ENCODE measurements at places on chromosomes 3 and 15.

GRCh38 chr15:92069308-92070250, 216.1 kb downstream of the SLCO3A1 start:
- H3K27ac ChIP-seq: no peak overlapping the region
- peak; percentile 74 for DNase-seq
- peaks cover 31% of the 10 kb centered on the region for H3K27me3 ChIP-seq
- H3K36me3 ChIP-seq: no peaks in the 10 kb centered on the region
- H3K4me1 ChIP-seq: no peaks in the 10 kb centered on the region

DNA sequence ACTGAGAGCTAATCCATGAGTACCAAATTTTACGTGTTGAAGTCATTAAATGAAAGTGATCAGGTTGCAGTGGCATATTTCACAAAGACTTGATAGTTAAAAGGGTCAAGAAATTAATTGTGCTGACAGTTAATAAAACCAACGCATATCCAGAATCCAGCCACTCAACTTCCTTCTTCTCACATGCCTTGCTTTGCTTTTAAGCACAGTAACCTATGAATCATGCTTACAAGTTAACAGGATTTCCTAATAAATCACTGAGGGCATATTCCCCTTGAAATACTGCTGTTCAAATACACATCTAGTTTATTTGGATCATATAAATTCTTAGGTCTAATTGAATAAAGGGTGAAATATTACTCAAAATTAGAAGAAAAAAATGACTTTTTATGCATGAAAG, 801.5 kb upstream of the EPHA6 start:
- peak; percentile 21 for DNase-seq
- no peak overlapping the region for H3K27ac ChIP-seq
- no peaks in the 10 kb centered on the region for H3K4me1 ChIP-seq
- H3K36me3 ChIP-seq: no peaks in the 10 kb centered on the region

GRCh38 chr3:72666447-72666755, 181.8 kb downstream of the SHQ1 start:
- peaks cover 5% of the 10 kb centered on the region for H3K4me1 ChIP-seq
- H3K27ac ChIP-seq: no peak overlapping the region
- no peaks in the 10 kb centered on the region for H3K36me3 ChIP-seq

- no peaks in the 10 kb centered on the region for H3K27me3 ChIP-seq
- no peaks in the 10 kb centered on the region for H3K36me3 ChIP-seq
- no peak overlapping the region for H3K4me3 ChIP-seq
- no peak overlapping the region for H3K27ac ChIP-seq
- no peak for DNase-seq
These were observed 103.7 kb downstream of the IQSEC1 start for GRCh38 chr3:12969486-12969885.

- no peaks in the 10 kb centered on the region for H3K27me3 ChIP-seq
- H3K27ac ChIP-seq: no peak overlapping the region
- H3K4me3 ChIP-seq: no peak overlapping the region
These were observed 4.1 kb upstream of the HEXA start for GRCh38 chr15:72379856-72380430.

DNA sequence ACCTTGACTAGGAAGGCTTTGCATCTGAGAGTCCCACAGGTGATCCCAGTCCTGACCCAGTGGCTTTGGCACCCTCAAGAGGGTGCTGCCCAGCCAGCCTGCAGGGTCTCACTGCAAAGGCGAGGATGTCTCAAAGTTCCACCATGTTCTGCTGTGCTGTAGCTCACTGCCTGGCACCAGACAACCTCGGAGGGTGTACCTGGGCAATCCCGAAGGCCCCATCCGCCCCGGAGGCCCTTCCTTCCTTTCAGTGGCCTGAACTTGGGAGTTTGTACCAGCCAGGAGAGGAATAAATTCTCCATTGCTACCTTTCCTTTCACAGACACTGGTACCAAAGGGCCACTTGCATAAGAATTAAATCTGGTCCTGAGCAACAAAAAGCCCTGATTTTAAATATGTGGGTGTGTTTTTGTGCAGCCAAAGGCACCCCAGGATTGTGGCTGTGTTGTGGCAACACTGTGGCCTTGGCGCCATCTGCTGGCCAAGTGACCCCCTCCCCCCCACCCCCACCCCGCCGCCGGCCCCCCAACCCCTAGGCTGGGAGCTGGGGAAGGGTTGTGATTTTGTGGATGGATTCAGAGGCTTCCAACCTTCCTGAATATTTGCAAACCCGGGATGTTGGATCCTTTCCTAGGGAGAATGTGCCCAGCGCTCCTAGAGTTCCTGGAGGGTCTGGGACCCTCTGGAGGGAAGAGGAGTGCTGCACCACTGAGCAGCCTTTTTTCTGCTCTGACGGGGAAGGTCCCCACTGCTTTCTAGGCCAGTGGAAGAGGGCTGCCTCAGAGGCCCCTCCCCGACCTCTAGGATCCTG, 9.7 kb upstream of the PTPN23 start:
- H3K36me3 ChIP-seq: no peaks in the 10 kb centered on the region
- no peaks in the 10 kb centered on the region for H3K4me1 ChIP-seq
- no peak overlapping the region for H3K27ac ChIP-seq
- no peak for DNase-seq
- H3K27me3 ChIP-seq: no peaks in the 10 kb centered on the region

DNA sequence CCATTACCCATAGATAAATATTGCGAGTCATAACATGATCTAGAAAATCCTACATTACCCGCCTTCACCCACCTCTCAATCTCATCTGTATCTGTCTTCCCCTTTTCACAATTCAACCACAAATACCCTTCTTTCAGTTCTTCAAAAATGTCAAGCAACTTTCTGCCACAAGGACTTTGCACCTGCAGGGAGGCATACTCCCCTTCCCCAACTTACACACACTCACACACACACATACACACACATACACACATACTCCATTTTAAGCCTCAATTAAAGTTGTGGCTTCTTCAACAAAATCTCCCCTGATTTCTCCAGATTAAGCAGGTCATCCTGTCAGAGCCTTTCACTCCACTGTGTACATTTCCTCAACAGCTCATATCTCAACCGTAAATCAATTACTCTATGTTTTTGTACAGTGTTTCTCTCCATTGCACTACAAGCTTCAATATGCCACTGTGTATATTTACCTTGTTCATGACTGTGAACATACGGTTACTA, 33.1 kb upstream of the CCDC50 start:
- no peaks in the 10 kb centered on the region for H3K4me1 ChIP-seq
- no peak for DNase-seq
- no peak overlapping the region for H3K4me3 ChIP-seq
- H3K36me3 ChIP-seq: no peaks in the 10 kb centered on the region
- no peaks in the 10 kb centered on the region for H3K27me3 ChIP-seq

DNA sequence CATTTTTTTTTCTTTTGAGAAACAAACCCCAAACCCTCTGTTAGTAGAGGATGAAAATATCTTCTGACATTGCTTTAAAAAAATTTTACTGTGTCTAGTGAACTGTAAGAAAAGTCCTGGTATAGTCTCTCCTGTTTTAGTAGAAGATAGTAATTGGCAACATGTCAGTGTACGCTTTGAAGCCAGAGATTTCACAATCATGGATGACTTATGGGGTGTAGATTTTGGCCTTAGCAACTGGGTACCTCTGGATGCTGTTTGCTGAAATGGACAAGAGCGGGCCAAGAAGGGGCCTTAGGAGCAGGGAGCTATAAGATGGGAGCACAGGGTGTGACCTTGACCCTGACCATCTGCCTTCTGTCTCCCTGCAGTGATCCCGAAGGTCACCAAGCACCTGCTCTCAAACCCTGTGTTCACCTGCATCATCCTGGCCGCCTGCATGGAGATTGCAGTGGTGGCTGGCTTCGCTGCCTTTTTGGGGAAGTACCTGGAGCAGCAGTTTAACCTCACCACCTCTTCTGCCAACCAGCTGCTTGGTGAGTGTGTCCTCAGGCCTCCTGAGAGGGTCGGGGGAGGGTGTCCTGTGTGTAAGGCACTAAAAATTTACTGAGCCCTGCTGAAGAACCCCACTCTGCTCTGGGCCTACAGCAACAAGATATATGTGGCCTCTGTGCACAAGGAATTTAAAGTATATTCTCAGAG, 266.7 kb downstream of the SLCO3A1 start:
- H3K27ac ChIP-seq: no peak overlapping the region
- H3K4me1 ChIP-seq: no peaks in the 10 kb centered on the region
- no peaks in the 10 kb centered on the region for H3K36me3 ChIP-seq
- DNase-seq: no peak
